ENCODE measurements at places on chromosomes 5 and 9.

DNA sequence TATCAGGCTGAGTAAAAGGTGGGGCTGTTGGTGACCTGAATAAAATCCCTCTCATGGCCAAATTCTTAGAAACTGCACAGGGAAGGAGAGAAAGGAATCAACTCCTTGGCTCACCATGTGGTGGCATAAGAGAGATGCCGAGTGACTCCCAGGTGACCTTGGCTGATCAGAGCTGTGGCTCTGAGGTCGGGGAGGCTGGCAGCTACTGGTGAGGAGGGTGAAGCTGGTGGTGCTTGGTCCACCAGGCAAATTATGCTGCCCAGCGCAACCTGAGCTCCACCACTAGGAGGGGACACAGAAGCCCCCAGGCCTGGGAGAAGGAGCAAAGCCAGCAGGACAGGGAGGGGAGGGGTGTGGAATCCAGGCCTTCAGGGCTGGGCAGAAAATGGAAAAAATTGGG, 111.2 kb upstream of the IL12B start:
- DNase-seq, result no peak

DNA sequence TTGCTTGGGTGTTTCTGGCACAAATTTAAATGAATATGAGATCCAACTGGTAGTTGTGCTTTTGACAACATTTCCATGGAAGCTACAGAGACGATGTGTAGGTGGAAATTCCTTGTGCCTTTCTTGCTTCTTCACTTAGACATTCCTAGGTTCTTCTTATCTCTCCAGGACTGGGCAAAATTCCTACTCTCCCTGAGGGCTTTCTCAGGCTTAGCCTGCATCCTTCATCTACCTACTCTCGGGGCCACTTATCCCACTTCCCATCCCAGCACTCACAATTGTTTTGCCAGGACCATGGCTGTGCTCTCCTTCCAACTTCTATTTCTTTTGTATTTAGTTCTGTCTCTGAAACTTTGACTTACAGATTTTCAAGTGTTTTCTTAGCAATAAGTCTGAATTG, 17.8 kb upstream of the SPINK1 start:
- no peak for DNase-seq

DNA sequence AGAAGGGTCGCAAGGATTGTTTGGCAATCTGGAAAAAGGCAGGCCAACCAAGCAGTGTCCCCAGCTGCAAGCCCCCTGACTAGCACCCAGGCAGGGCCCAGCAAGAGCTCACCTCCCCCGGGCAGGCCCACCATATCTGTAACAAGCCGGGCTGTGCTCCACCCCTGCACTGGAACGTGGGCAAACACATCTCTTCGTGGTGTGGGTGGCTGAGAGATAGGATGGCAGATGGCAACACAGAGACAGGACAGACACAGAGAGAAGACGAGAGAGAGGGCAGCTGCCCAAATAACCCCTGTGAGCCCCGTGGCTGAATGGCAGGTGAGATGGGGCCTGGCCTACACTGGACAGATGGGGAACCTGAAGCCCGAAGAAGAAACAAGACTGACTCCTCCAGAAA, 9.4 kb downstream of the BBLN start:
- DNase-seq, result no peak

DNA sequence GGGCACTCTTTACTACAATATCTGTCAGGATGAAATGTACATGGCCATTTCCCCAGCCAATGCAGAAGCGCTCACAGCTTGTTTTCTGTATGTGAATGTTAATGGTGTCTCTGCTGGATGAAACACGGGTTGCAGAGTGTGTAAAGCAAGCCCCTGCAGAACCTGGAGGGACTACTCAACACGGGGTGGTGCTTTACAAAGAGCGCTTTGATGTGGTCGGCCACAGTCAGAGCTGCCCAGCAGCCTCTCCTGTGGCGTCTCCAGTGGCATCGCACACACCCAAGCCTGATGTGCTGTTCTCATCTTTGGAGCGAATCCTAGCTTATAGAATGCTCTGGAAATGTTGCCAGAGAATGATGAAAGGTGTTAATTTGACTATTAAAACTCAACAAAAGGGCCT, 162.7 kb upstream of the NFIL3 start:
- DNase-seq, result no peak

DNA sequence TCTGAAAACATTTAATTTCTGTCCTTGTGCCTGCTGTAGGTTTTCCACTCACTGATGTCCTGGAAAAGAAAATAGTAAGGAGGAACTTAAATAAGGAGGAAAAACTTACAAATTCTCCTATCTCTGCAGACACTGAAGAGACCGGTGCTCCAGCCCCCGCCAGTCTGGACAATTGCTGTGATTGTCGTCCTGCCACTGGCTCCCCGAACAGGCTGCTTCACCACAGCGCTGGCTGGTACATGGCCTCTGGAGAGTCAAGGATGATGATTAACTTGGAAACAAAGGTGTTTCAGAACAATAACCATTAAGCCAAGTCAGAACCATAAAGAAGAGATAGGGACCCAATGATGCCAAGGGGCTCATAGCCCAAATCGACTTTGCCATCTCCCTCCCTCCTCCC, 7.3 kb downstream of the PLAC8L1 start:
- no peak for DNase-seq

DNA sequence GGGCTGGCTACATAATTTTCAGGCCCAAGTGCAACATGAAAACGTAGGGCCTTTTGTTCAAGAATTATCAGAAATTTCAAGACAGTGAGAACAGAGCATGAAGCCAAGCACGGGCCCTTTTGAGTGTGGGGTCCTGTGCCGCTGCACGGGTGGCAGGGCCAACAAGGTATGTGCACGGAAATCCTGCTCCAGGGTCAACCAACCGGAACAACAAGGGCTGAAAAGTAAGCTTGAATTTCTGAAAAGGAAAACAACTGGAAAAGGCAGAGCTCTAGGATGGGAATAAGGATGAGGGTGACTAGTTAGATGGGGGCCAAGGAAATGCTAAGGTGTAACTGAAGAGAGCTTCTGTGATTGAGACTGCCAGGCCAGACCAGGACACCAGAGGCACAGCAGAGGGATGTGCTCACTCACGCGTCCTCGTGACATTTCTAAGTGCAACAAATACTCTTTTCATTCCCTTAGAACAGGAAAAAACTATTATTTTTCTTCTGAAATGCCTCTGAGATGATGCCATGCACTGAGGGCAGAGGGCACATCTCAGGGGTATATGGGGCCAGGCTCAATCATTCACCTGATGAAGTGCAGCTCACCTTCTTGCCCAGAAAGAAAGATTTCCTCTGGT, 80.6 kb upstream of the LRRTM2 start:
- DNase-seq, result no peak

DNA sequence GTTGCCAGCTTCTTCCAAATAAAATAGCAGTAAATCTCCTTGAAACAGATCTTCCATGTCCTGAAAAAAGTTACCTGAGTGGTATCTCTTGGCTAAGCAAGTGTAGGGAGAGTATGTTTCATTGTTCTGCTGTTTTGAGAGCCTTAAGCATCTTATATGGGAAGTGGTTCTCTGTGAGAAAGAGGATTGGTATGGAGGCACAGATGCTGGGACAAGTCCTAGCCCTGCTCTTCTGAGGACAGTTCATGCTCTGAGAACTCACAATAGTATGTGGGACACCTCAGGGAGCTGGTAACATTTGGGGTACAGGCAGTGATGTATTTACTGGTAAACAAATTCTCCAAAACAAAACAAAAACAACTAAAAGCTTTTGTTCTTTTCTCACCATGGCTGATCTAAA, 2.0 kb downstream of the PPP3R2 start:
- no peak for DNase-seq

GRCh38 chr5:154509784-154510555, 31.9 kb upstream of the HAND1 start:
- DNase-seq, result no peak

GRCh38 chr5:175867587-175868347, 3.6 kb upstream of the CPLX2 start:
- DNase-seq, result peak; percentile 6

GRCh38 chr5:72018143-72018803, 89.0 kb upstream of the MAP1B start:
- DNase-seq, result peak; percentile 28

GRCh38 chr5:31809050-31809870, 170.3 kb downstream of the PDZD2 start:
- DNase-seq, result no peak

DNA sequence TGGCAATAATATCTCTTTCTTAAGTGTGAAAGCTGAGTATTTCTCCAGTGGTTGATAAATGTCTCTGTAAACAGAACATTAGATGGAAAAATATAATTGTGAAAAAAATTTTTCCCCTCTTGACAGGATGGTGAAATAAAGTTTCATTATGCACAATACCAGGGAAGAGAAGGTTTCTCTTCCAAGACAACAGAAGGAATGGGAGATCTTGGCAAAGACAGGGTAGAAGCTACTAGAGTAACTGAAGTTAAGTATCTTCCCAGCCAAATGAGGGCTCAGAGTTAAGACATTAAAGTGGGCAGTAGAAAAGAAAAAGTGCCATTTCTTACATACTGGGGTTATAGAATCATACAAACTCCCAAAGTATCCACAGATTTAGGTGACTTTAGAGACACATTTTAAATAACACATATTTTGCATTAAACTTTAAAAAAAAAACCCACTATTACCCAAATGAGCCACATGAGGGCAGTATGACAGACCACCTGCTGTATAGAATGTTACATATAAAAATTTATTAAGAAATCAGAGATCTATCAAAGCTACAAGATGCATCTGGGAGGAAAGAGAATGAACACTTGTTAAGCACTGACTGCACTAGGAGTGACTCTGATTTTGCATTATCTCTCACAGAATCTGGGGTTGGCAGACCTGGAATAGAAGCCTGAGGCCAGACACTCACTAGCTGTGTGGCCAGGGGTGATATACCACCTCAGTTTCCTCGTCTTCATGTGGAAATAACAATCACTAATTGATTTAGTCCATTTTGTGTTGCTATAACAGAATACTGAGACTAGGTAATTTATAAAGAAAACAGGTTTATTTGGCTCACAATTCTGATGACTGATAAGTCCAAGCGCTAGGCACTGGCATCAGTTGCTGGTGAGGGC, 98.5 kb downstream of the ARSB start:
- no peak for DNase-seq

GRCh38 chr5:135041726-135042125, 7.7 kb upstream of the PITX1 start:
- no peak for DNase-seq

- no peak for DNase-seq
Measured at GRCh38 chr5:178207917-178208280, 3.6 kb downstream of the HNRNPAB start.

DNA sequence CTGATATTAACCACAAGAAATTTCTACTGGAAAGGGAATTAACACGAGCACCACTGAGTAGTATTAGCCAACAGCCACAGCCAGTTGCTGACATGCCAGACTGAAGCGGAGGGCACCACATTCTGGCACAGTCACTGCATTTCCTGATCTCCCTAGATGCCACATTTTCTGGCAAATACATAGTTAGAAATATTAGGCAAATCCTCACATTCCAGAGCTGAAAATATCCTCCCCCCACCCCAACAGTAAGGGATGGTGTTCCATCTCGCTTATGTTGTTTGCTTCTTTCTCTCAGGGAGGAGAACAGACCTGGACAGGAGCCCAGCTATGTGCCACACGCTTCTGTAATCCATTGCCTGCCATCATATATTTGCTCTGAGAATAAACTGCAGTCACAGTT, 32.8 kb upstream of the MCTP1 start:
- DNase-seq, result no peak

DNA sequence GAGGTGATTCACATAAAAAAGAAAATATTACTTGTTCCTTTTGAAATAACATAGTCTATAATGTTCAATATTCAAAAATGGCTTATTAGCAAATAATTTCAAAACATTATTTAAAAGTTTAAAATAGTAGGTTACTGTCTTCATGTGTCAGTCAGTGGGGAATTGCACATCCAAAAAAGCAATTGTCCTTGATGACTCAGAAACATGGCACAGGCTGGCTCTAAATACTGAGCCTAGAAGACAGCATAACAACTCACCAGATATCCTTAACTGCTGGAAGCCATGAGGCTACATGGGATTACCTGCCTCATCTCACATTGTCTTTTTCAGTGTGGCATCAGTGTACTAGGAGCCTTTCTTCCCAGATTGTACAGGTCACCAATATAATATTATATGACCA, 439.5 kb upstream of the RGMB start:
- no peak for DNase-seq

DNA sequence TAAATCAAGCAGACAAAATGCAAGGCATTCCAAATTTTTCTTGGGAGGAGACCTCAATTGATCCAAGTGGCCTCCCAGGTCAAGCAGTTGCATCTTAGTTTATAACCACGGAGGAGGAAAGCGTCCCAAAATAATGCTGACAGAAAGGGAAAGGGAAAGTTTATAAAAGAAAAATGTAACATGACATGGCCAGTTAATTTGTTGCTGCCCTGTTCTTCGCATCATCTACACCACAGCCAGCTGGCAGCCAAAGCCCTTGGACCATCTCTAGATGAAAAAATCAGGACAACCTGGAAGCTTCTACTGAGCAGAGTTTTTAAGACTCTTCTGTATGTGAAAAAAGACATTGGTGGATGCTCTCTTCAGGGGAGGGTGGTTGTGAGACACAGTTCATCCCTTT, 128.8 kb upstream of the FBXL7 start:
- DNase-seq, result no peak
